ENCODE measurements at places on chromosomes 2 and 18.

- no peak for DNase-seq
These were observed 2.0 kb upstream of the THUMPD2 start for GRCh38 chr2:39780825-39781600.

DNA sequence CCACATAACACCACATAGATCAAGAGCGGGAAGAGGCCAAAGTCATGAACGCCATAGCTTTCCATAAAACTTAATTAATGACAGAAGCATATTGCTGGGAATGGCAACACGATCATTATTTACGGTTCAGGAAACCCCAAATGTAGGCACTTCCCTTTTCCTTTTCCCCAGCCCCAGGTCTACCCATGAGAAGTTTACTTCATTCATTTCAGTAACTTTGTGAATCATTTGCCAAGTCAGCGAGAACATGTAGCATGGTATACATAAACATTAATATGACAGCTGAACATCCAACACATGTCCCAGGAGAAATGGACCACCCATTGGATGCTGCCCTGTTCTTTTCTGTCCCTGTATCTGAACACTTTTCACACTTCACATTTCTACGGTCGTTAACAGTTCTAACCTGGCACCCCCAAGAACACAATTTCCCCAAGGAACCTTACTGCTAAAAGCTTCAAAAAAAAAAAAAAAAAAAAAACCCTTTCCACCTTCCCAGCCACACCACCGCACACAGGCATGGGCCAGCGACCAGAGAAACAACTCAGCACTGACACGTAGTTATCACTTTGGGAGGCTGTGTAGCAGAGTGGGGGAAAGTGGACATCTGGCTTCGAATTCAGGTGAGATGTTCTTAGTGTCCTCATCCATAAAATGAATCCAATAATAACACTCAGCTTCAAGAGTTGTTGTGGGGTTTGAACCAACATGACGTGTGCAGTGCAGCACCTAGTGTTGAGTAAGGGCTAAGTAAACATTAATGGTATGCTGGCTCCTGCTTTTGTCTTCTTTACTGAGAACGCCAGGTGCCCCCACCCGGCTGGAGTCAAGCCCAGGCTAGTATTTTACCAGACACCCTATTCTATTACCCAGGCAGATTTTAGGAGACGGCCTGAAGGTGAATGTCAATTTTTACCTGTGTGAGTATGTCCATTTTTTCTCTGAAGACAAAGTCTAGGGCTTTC is 371.5 kb downstream of the LNPK start:
- DNase-seq, result no peak

DNA sequence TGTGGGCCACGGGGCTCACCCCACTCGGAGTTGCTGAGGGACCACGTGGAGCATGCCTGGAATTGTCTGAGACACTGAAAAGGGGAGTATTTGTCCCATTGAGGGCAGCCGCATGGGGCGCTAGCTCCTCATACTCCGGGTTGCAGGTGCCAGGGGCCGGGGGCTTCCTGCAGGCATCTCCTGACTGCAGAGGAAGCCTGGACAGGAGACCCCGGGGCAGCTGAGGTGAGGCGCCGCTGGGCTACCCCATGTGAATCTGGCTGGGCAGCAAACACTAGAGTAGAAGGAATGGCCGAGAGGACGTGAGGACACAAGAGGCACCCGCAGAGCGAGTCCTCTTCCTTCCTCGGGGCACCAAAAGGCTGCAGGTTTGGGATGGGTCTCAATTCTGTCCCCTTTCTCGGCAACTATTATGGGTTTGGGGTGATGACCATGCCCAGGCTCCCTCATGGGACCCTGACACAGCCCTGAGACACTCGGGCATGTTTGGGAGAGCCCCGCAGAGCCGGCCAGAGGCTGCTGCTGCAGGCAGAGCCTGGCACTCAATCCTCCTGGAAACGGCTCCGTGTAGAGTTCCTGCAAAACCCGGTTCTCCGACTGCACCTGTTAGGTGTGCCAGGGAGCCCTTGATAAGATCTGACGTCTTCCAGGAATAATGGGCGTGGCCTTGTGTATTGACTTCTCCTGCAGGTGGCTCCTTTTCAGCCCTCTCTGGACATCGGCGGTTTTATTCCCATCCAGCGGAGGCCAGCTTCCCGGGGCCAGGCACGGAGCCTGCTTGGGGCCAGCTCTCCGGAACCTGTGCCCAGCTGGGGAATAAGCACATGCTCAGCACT is 77.0 kb downstream of the CTIF start:
- no peak for DNase-seq

- no peak for DNase-seq
These were observed 158.9 kb downstream of the BABAM2 start for GRCh38 chr2:28049416-28049815.

DNA sequence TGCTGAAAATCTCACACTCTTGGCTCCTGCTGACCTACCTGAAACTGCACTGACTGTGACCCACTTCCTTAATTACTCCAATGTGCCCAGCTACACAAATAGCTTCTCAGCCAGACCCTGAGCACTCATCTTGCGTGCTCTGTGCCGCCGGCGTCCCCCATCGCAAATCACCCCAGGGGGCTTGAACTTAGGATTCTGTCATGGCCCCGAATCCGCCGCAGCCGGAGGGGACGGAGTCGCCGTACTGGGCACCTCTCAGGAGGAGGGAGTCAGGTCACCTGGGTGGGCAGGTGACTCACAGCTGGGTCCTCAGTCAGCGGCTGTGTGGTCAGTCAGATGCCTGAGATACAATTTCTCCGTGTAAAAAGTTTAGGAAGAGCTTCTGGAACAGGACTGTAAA is 804.9 kb upstream of the SALL3 start:
- DNase-seq, result no peak

DNA sequence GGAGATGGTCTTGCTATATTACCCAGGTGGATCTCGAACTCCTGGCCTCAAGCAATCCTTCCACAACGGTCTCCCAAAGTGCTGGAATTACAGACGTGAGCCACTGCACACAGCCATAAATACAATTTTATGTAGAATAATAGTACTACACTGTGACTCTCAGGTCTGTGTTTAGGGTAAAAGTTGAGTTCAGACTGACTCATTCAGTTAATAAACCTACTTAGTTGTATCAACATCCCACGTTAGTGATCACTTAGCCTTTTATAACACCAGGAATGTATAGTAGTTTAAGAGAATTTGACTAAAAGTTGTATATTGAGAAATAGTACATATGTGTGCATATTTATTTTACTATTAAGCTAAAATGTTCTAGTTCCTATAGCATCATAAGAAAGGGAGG is 237.5 kb downstream of the PHLPP1 start:
- DNase-seq, result no peak

DNA sequence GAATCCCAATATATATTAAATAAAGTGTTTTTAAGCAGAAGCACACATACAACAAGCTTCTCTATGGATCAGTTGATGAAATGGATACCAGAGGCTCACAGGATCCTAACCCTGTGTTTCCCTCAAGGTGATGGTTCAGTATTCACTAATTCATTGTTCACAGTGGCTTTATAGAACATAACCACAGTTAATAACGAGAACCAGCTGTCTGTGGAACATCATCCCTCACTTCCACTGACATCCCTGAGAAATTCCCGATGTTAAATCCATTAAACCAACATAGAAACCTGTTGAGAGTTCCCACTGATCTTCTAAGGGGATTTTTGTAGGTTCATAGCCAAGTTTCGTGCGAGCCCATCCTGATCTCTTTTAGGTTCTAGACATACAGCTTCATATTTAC is 29.0 kb downstream of the CCDC195 start:
- no peak for DNase-seq

DNA sequence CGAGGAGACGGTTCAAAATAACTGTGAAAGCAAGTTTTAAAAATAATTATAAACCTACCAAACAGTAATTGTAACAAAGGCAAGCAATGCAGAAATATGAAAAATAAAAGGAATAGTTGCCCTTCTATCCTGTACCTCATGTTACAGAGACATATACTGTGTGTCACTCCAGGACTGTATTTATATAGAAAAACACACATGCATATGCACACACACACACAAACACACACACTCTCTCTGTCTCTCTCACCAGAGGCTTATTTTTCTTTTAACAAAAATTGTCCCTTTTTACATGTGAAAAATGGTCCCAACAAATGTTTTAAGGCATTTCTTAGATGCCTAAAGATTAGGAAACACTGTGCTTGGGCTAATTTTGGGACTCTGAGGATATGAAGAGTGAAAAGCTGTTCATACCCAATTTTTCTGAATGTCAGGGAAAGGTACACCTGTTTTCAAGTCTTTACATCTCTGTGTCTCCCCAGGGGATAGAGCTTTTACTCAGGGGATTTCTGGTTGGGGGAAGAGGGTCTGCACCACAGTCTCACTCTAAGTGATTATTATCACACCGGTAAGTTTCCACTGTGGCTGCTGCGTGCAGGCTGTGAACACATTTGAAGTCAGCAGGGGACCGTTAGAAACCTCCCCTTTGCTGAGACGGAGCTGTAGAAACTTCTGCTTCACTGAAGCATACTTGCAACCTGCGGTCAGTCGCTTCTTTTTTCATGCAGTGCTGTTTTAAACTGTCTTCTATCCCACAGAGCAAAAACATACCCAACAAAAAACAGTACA is 51.4 kb upstream of the SPAG16 start:
- DNase-seq, result peak; percentile 7

DNA sequence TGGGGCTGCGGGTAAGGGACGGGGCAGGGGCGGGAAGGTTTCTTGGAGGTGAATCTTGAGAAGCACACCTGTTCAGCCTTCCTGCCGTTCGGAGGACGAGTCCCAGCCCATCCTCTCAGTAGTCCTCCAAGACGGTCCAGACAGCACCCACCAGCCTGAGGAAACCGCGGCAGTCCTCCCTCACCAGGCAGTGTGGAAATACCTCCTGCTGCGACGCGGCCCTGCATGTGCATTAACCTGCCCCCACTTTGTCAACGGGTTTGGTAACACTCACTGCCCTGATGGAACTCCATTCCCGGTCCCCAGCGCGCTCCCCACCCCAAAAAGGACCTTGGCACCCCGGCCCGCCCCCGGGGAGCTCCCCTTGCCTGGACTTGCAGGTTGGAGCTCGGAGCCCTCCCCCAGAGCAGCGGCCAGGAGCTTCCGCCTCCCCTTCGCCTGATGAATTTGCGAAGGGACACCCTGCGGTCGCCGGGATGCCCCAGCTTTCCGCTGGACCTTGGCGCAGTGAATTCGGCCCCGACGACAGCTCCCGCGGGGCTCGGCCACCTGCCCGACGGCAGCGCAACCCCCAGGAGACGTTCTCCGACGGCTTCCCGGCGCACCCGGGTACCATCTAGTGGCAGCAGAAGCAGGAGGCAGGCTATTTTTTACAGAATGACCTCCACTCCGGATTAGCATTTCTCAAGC is 31.5 kb downstream of the ACVR1C start:
- DNase-seq, result peak; percentile 24

DNA sequence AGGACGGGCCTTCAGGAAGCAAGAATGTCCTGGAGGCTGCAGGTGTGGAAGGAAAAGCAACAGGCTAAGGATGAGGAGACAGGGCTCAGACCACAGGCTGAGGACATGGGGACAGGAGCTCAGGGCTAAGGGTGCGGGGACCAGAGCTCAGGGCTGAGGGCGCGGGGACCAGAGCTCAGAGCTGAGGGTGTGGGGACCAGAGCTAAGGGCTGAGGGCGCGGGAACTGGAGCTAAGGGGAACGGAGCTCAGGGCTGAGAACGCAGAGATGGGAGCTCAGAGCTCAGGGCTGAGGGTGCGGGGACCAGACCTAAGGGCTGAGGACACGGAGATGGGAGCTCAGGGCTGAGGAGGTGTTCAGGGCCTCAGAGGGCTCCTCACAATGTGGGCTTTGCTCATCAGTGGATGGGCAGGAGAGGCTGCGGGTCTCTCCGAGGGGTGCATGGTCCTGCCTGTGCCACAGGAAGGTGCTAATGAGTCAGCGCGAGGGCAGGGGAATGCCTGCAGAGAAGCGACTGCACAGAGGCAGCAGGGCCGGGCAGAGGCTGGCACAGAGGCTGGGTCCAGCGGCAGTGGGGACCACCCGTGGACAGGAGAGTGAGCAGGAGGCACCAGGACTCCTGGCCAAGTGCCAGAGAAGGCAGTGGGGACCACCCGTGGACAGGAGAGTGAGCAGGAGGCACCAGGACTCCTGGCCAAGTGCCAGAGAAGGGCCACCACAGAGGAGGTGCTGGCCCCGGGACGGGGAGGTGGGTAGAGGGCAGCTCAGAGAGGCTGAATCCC is 271.7 kb downstream of the TWIST2 start:
- DNase-seq, result no peak
